Right lung (tissue), 10 donors: ENCODE measurements at places on chromosomes 2 and 18.

- DNase-seq, result no peak
Observed at GRCh38 chr2:232937278-232937906, 67.3 kb downstream of the SNORC start.

DNA sequence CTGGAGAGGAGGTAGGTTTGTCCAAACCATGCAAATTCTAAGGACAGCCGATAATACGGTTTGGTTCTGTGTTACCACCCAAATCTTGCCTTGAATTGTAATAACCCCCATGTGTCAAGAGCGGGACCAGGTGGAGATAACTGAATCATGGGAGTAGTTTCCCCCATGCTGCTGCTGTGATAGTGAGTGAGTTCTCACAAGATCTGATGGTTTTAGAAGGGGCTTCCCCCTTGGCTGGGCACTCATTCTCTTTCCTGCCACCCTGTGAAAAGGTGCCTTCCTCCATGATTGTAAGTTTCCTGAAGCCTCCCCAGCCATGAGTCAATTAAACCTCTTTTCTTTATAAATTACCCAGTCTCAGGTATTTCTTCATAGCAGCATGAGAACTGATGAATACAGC is 295.2 kb downstream of the NBAS start:
- DNase-seq, result no peak

DNA sequence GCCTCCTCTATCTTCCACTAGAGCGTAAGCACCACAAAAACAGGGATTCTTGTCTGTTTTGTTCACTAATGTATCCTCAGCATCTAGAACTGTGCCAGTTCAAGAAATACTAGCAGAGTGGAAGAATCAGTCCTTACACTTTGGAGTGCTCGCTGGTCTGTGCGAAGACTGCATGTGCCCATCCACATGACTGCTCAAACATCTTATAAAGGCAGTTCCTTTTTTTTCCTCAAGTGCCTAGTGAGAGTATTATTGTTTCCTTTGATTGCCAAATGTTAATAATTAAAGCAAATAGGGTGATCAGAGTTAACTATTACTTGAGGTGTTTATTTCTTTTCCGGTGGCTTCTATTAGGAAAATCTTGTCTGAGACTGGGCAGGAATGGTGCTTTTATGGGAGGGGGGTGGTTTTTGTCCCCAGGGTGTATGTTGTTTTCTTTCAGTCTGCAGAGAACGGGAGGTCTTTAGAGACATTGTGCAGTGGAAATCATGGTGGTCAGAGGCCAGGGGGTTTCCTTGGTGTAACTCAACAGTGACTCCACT is 45.6 kb upstream of the ITGB6 start:
- no peak for DNase-seq

- no peak for DNase-seq
Observed at GRCh38 chr18:36593001-36593400, 235.8 kb downstream of the TPGS2 start.

DNA sequence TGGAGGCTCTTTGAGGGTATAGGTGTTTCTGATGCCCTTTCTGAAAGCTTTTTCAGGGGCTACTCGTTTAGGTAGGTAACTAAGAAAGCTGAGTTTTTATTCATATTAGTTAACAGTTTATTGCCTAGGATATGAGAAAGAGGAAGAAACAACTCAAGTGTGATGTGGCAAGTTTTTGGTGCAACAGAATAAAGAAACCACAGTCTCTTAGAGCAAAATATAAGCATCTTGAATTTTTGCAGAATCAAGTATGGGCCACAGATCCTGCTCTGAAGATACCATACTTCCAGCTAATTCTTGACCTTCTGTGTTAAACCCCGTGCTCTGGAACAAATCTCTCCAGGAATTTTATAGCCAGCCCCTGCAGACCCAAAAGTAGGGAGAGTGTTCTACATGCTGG is 147.7 kb upstream of the SLC1A4 start:
- DNase-seq, result no peak

- DNase-seq, result no peak
Observed at GRCh38 chr2:30566631-30567030, 119.6 kb downstream of the LCLAT1 start.

DNA sequence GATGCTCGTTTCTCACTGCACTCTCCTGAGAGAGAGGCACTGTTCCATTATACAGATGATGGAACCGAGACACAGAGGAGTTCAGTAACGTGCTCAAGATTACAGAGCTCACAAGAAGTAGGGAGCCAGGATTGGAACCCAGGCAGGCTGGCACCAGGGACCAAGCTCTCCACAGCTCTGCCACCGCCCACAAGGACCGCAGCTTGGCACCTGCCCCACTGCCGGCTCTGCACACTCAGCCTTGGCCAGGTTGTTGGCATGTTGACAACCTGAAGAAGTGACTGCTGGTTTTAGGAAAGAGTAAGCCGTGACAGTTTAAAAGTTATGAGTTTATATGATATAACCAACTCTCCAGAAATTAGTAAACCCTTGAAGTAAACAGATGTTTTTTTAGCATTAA is 48.0 kb upstream of the ITM2C start:
- DNase-seq, result no peak

- peak; percentile 13 for DNase-seq
Observed at GRCh38 chr18:26383454-26384270, 157.4 kb downstream of the TAF4B start.

GRCh38 chr18:24914171-24914525 is 437.8 kb downstream of the ZNF521 start:
- DNase-seq, result no peak

DNA sequence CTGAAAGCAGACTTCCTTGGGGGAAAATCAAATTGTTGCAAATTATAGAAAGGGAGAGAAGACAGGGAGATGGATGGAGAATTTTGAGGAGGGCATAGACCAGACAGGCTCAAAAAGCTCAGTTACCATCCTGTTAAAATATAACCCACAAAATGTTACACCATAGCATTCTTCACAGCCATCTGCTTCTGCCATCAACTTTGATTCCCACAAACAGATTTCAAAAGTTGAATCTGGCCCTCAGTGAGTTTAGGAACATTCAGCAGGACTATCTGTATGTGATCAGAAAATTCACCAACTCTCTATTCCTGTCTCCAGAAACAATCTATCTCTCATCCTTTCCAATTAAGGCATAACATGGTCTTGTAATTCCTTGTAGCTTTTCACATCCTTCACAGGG is 159.8 kb upstream of the CCDC68 start:
- no peak for DNase-seq

DNA sequence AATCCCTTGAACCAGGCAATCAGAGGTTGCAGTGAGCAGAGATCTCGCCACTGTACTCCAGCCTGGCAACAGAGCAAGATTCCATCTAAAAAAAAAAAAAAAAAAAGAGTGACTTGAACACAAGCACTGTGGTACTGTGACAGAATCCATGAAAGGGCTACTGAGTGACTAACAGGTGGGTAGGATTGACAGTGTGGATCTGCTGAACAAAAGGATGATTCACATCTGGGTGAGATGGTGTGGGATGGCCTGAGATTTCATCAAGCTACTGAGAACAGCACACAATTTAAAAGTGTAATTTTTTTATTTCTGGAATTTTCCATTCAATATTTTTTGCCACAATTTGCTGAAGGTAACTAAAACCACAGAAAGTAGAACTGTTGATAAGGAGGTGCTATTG is 13.3 kb upstream of the SP3 start:
- DNase-seq, result no peak

DNA sequence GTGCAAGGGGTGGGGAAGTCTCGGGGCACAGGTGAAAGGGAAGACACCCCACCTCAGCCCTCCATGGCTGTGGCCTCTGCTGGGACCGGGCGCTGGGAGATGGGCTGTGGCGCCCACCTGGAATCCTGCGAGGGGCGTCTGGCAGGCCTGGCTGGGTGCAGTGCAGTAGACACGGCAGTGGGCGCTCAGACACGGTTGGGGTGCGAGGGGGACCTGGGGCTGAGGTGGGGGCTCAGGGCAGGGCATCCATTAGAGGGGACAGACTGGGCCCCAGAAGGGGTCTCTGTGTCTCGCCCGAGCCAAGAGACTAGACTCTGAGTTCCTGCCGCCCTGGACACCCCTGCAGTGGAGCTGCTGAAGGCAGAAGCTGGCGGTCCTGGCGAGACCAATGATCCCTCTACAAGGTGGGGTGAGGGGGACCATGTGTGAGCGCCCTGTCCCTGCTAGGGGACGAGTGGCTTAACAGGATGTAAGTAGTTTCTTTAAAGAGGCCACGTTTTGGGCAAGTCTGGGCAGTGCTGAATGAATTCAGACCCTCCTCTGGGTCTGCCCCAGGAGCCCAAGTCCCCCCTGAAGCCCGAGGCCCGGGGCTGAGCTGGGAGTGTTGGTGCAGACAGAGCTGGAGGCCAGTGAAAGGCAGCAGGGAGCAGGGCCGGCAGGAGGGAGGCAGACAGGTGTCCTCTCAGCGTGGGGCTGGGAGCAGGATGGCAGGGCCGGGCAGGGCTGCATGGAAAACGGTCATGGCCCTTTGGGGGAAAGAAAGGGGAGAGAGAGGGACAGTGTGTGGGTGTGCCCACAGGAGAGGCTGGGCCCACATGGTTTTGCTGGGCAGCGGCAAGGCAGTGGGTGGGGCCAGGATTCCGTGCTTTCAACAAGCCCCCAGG is 57.2 kb downstream of the HS6ST1 start:
- no peak for DNase-seq

GRCh38 chr2:52336951-52337350 is 1305.0 kb upstream of the NRXN1 start:
- DNase-seq, result no peak

DNA sequence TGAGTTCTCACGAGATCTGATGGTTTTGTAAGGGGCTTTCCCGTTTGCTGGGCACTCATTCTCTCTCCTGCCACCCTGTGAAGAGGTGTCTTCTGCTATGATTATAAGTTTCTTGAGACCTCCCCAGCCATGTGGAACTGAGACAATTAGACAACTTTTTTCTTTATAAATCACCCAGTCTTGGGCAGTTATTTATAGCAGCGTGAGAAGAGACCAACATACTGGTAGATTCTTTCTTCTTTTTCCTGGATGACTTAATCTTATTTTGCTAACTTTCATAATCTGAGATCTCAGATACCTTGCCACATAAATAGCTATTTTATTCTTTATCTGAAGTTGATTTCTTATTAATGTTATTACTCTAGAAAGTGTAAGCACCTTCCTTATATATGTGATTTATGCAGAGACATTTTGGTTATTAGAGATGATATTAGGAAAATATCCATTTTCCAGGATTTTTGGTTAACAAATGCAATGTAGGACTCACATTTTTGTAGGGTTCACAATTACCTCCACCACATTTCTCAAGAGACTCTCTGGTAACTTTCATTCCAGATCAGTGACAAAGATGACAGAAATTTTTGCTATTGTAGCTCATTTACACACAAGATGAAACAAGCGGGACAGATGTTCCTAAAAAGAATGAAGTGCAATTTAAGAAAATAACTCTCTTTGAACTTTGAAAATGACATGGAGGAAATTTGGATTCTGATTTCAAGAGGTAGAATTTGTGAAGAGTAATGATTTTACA is 97.9 kb upstream of the RND3 start:
- no peak for DNase-seq

- DNase-seq, result no peak
Observed at GRCh38 chr2:88239781-88240180, 69.6 kb downstream of the THNSL2 start.

DNA sequence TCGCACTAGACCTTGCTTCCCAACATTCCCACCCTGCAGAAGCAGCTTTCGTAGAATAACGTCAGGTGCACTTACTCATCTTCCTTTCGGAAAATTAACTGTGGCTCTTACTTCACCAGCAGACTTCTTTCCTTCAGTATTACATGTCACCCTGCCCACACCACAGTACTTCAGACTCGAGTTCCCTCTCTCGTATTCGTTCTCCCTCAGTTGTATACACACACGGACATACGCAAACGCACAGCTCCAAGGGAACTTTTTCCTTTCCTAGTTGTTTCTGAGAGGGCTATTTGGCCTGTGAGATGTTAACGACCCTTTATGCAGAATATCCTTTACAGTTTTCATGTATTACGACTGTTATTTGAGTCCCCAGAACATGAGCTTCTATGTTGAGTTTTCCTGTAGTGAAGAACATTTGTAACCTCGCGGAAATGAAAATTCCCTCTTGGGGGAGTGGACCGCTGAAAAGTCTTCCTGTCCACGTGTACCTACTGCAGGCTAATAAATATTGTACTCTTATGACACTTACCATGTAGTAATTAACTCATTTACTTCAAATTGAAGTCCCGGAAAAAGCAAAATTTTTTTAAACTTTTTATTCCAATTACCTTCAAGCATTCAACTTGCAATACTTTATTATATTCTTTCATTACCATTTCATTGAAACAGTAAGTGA is 908 bp downstream of the ERLEC1 start:
- no peak for DNase-seq

DNA sequence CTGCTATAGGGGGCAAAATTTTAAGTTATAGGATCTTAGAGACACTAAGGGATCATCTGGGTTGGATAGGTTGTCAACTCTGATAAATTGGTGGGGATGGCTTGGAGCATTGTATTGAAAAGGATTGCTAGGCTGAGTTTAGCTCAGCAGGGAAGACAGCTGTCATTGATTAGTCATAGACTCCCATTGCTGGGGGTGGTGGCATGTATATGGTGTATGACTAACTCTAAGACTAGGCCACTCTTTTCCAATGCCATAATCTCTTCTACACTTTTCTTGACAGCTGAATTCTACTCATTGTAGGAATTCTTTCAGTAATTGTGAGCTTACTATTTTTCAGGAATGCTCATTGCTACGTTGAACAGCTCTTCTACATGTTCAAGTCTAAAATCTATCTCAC is 81.3 kb upstream of the PELI1 start:
- DNase-seq, result no peak

DNA sequence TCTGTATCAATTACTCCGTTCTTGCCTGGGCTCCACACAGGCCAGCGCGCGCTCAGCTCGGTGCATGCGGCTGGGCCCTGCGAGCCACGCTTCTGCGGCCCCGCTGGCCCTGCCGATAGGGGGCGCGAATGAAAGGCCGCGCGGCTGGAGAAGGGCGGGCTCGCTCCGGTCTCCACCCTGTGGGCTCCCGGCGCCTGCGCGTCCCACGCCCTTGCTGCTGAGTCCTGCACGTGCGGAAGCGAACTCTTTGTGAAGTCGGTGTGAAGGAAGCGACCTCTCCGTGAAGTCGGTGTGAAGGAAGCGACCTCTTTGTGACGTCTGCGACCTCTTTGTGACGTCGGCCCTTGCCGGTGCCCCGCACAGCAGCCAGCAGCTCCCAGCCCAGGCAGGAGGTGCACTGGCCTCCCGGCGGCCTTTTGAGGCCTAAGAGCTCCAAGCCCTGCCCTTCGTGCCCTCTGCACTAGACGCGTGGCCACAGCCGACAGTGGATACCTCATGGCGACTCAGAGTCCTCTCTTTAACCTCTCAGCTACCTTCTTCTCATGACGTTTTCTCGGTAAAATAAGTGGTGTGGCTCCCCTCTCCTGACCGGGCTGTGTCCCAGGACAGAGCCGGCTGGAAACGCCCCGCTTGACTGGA is 391.9 kb upstream of the RAB6C start:
- DNase-seq, result no peak

GRCh38 chr2:101609433-101609832 is 88.1 kb upstream of the MAP4K4 start:
- DNase-seq, result no peak

- DNase-seq, result no peak
Observed at GRCh38 chr2:96873651-96874096, 3.8 kb upstream of the SEMA4C start.

- no peak for DNase-seq
Observed at GRCh38 chr2:71166812-71167211, 36.4 kb downstream of the MPHOSPH10 start.
